ENCODE measurements at places on chromosomes 7 and 10.

GRCh38 chr10:126597211-126597610 is 73.3 kb downstream of the C10orf90 start:
- no peak for DNase-seq

GRCh38 chr7:96212474-96212873 is 109.4 kb downstream of the SLC25A13 start:
- no peak for DNase-seq

DNA sequence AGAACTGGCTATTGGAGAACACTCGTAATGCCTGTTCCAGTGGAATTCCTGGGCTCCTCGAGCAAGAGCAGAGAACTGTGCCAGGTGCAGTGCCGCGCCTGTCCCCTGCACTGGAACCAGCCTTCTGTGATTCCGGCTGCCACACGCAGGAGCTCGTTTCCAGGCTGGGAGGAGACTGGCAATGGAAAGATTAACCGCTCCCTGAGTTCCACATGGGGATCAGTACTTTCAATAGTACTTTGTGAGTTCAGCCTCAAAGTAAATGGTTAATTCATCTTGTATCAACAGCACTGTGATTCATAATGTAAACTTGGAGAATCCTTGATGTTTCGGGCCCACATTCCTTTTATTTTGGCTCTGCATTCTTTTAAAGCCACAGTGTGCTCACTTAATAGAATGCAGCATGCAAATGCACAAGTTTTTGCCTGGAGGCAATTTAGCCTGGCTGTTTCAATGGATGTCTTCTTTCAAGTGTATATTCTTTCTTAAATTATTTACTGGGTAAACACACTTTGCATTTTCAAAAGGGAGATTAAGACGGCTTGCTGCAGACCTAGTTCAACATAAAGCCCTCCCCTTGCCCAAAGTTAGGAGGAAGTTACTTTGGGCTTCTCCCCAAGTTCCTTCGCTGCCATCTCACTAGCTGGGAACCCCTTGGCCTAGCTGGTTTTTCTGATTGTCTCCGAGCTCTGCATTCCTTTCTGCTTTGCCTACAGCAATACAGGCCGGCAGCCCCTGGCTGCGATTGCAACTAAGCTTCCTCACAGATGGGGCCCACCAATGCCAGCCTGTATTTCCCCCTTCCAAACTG is 138.1 kb upstream of the TCF7L2 start:
- DNase-seq = no peak

- no peak for DNase-seq
These were observed 13.7 kb downstream of the NEUROG3 start for GRCh38 chr10:69559525-69559924.

DNA sequence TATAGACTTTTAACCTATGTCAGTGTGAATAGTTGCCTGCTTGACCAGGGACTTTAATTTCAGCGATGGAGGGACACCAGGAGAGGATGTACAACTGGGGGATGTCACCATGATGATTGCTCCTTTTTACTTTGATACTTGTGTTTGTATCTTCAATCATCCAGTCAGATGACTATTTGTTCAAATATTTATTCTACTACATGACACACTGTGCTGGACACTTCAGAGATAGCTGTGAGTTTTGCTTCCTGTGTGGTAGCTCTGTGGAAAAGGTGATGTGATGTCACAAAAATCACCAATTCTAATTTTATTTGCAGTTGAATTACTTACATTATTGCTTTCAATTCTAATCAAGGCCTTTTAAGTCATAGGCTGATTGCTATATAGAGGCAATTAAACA is 62.7 kb upstream of the CREB5 start:
- no peak for DNase-seq

GRCh38 chr7:117458977-117459583 is 20.7 kb upstream of the CFTR start:
- DNase-seq = peak; percentile 31

- no peak for DNase-seq
These were observed 301.0 kb downstream of the PTEN start for GRCh38 chr10:88164471-88164870.

- no peak for DNase-seq
These were observed 46.9 kb upstream of the MKRN1 start for GRCh38 chr7:140526214-140526613.

DNA sequence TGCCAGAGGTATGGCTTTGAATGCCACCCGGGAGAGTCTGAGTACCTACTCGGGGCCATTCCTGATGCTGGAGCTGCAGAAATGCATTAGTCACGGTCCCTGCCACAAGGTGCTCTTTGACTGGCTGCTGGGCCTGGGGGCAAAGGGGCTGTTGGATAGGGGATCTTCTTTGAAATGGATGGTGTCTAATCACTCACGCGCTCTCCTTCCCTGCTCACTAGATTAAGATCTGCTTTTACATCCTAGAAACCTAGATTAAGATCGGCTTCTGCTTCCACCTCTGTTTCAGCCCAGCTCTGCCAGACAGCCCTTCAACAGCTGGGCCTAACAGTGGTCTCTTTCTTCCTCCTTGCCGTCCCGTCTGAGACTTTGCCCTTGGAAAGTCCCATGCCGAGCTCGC is 57.2 kb downstream of the PAX2 start:
- DNase-seq = no peak

GRCh38 chr7:32658034-32658433 is 162.7 kb downstream of the AVL9 start:
- DNase-seq = peak; percentile 83

DNA sequence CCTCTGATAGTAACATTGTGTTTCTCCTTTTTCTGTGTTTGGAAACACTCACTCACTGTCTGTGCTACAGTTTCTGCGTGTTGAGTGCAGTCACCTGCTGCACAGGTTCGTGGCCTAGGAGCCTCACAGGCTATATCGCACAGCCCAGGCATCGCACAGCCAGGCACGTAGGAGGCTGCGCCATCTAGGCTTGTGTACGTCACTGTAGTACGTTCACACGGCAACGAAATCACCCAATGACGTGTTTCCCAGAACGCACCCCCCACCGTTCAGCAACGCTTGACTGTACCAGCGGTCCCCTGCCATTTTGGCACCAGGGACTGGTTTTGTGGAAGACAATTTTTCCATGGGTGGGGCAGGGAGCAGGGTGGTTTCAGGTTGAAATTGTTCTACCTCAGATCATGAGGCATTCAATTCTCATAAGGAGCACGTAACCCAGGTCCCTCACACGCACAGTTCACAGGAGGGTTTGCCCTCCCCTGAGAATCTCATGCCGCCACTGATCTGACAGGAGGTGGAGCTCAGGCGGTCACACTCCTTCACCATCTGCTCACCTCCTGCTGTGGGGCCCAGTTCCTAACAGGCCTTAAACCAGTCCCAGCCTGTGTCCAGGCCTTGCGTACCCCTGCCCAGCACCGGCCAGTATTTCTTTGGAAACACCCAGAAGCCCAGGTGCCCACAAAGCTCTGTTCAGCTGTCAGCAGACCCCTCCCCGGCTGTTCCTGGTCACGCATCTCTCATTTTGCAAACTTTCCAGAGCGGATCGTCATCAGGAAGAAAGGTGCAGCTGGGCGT is 23.2 kb upstream of the PRKAR1B start:
- no peak for DNase-seq

GRCh38 chr7:7964250-7964649 is 4.3 kb upstream of the GLCCI1 start:
- DNase-seq = no peak

- no peak for DNase-seq
These were observed 4.9 kb upstream of the SH2B2 start for GRCh38 chr7:102281785-102282184.

DNA sequence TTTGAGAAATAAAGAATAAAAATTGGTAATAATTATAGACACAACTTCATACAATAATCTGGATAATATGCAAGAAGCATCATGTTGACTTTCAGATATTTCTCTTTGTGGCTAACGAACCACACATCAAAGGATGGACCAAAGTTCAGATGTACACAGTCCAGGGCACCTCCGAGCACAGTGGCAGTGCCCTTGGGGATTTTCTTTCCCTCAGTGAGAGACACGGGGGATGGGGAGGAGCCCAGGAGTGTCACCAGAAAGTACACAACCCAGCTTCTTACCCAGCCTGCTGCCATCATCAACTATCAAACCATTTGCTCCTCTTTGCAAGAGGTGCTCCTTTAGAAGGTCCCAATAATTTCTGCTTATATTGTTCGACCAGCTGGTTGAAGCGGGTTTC is 33.2 kb downstream of the RBM28 start:
- no peak for DNase-seq

- peak; percentile 52 for DNase-seq
These were observed at the start of the genes PDZD7 and SFXN3 for GRCh38 chr10:101031128-101031795. TSS of gene PDZD7 (minus strand) at chr10:101031129. CDS start at chr10:101030219, 910 bp downstream. TSS of gene SFXN3 (plus strand) at chr10:101031234. CDS start at chr10:101034695, 3,461 bp downstream.

GRCh38 chr7:79979437-79979836 is 155.2 kb upstream of the GNAI1 start:
- DNase-seq = no peak

- DNase-seq = no peak
These were observed 35.3 kb downstream of the SMURF1 start for GRCh38 chr7:99108613-99109012.
